Panc1 (cell line): ENCODE measurements at places on chromosomes 16 and 17. TPM values are rescaled to one million over a fixed set of nuclear protein-coding genes. Genes with fewer than 3 reads are reported as not detected.

Gene B3GNT9
- total RNA-seq: 11.5 TPM

Gene GINS2
- total RNA-seq: 12.0 TPM

- H3K27ac ChIP-seq: peak overlapping the region; percentile 87
- H3K4me1 ChIP-seq: peaks cover 21% of the 10 kb centered on the region
- no peaks in the 10 kb centered on the region for H3K27me3 ChIP-seq
- H3K4me3 ChIP-seq: peak overlapping the region; percentile 67
- no peak for DNase-seq
Observed at GRCh38 chr17:81511804-81512561, 616 bp downstream of the ACTG1 start.

- no peaks in the 10 kb centered on the region for H3K27me3 ChIP-seq
- H3K27ac ChIP-seq: peak overlapping the region; percentile 77
- no peaks in the 10 kb centered on the region for H3K36me3 ChIP-seq
- H3K4me3 ChIP-seq: peak overlapping the region; percentile 63
- DNase-seq: no peak
Observed at GRCh38 chr16:74700116-74700437, 585 bp downstream of the MLKL start.

GRCh38 chr16:87703835-87704375 is 61.9 kb downstream of the KLHDC4 start:
- DNase-seq: no peak
- no peak overlapping the region for H3K27ac ChIP-seq
- H3K27me3 ChIP-seq: no peaks in the 10 kb centered on the region
- H3K4me1 ChIP-seq: no peaks in the 10 kb centered on the region
- no peaks in the 10 kb centered on the region for H3K36me3 ChIP-seq

DNA sequence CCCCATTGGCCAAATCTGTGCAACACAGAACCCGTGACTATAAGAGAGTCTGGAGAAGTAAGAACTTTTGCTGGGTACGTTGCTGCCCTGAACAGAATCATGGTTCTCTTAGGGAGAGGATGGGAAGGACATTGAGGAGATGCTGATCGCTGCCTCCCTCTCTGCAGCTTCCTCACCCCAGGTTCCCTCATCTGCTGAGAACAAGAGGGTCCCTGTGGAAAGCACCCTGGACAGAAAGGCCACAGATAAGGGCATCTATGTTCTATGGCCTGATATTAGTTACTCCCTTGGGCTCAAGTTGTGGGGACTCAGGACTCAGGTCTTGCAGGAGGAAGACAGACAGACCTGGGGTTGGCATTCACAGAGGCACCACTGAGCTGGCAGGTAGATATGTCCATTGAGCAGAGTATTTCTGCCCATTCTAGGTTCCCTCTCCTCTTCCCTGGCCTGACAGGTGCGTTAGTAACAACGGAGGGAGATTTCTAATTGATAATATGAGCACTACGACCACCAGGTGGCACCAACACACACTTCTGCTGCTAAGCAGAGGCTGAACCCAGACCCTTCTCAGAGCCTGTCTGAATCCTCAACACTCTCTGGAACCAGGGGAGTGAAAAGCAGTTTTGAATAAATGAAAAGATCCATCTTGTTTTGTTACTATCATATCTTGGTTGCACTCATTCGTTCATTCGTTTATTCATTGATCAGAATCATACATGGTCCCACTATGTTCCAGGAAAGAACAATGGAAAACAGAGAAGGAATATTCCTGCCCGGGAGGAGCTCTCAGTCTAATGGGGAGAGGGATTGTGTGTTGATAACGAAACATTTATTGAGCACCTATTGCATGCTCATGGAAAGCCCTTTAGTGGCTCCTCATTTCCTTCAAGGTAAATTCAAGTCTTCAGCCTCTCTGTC is 56.4 kb downstream of the SLC6A2 start:
- DNase-seq: peak; percentile 17
- no peaks in the 10 kb centered on the region for H3K4me1 ChIP-seq
- H3K36me3 ChIP-seq: no peaks in the 10 kb centered on the region

Gene TMEM170A
- total RNA-seq: 19.0 TPM

DNA sequence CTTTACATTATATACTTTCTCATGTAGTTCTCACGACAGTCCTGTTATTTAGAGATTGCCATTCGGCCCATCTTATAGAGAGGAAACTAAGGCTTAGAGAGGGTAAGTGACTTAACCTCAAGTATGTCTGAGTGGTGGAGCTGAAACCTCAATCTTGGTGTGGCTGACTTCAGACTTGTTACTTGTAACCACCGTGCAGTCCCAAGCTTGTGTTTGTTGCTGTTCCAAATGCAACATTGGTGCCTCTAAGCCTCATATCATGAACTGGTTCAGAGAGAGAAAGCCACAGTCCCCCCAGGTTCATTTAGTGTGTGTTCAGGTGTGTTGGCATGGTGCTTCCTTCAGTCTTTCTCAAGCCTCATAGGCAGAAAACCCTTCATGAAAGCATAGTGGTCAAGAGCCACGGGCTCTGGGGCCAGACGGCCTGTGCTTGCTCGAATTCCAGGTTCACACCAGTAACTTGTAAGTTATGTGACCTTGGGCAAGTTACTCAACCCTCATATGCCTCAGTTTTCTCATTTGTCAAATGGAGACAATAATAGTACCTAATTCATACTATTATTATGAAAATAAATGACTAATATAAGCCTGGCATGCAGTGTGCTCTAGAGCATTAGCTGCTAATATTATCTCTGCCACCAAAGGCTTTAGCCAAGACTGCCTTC is 39.9 kb downstream of the CDH1 start:
- no peak overlapping the region for H3K4me3 ChIP-seq
- no peaks in the 10 kb centered on the region for H3K36me3 ChIP-seq
- H3K4me1 ChIP-seq: peaks cover 3% of the 10 kb centered on the region; the same call in 1 of the 2 replicates
- H3K27me3 ChIP-seq: no peaks in the 10 kb centered on the region

- peaks cover 2% of the 10 kb centered on the region; the same call in 1 of the 2 replicates for H3K27me3 ChIP-seq
- no peak overlapping the region for H3K4me3 ChIP-seq
- H3K27ac ChIP-seq: no peak overlapping the region
- no peaks in the 10 kb centered on the region for H3K4me1 ChIP-seq
- no peak for DNase-seq
Observed at GRCh38 chr17:31428111-31428510, 36.6 kb downstream of the RAB11FIP4 start.

DNA sequence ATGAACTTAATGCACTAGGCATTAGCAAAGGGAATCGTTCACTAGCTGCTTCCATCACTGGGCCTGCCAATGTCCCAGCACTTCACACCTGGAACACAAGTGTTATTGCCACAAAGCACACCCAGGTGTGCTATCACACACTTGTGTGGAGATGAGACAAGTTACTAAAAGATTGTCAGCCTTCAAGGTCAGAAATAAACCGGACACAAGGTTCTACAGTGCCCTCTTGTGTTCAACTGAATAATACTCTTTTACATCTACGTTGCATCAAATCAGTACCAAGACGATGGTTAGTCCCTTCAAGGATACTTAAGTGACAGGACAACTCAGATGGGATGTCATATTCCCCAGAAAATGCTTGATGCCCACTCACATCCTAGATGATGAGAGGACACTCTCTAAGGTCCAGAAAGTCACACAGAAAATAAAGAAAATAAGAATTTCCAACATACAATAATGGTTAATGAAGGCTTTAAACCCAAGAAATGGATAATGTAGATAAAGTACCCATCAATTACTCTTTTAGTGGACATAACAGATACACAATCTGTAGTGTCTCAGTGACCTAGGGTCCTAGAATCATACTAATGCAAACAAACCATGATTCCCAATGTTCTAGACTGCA is 16.4 kb upstream of the GLG1 start:
- DNase-seq: no peak
- H3K4me3 ChIP-seq: no peak overlapping the region
- no peak overlapping the region for H3K27ac ChIP-seq
- no peaks in the 10 kb centered on the region for H3K27me3 ChIP-seq
- no peaks in the 10 kb centered on the region for H3K4me1 ChIP-seq

Gene MRM1
- 7.8 TPM for total RNA-seq

Gene RPGRIP1L
- total RNA-seq: 12.7 TPM

Gene PRSS21
- not detected for total RNA-seq

DNA sequence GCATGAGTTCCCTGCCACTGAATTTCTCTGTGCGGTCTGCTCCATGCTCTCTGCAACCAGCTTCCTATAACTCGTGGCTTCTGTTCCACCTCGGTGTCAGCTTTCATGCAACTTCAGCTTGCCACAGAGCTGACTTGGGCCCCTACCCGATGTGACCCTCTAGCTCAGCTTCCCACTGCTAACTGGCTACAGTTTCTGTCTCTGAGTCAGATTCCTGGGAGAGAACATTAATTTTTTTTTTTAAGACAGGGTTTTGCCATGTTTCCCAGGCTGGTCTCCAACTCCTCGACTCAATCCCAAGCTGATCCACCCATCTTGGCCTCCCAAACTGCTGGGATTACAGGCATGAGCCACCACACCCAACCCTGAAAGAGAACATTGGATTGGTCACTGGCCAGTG is 35.5 kb upstream of the PSMD7 start:
- H3K36me3 ChIP-seq: no peaks in the 10 kb centered on the region
- H3K27ac ChIP-seq: no peak overlapping the region
- H3K4me1 ChIP-seq: no peaks in the 10 kb centered on the region

DNA sequence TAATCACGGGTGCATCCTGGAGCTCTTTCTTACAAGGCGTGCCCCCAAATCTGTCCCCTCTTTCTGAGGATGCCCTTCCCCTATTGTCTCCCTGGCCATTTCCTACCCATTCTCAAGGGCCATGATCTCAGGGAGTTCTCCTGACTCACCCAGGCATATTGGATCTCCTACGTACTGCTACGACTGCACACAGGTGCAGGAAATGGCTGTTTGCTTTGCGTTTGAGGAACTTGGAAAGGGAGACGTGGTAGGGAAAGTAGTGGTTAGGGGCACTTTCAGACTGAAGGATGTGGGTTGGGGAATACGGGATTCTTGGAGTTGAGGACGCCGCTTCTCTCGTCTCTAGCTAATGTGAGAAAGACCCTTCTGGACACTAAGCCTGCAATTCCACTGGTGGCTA is 18.7 kb upstream of the MEOX1 start:
- H3K27ac ChIP-seq: no peak overlapping the region
- DNase-seq: no peak
- no peaks in the 10 kb centered on the region for H3K36me3 ChIP-seq
- H3K4me3 ChIP-seq: no peak overlapping the region

DNA sequence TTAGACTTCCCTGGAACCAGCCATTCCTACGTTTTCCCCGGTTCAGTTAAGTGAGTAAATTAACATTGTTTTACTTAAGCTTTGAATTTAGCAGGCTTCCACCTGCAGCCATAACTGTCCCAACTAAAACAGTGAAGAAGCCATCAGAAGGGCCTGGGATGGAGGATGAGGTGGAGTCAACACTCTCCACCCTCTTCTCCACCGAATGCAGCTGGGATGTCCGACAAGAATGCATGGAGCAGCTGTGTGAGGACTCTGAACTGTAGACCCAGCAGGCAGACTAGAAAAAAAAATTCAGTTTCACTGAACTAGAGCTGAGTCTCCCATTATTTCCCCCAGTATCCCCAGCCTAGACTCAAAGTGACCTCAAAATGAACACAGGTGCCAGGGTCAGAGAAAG is 114.8 kb downstream of the C16orf95 start:
- no peaks in the 10 kb centered on the region for H3K27me3 ChIP-seq
- DNase-seq: no peak
- H3K27ac ChIP-seq: no peak overlapping the region
- no peaks in the 10 kb centered on the region for H3K36me3 ChIP-seq
- H3K4me3 ChIP-seq: no peak overlapping the region

Gene SCARF1
- total RNA-seq: 6.6 TPM

DNA sequence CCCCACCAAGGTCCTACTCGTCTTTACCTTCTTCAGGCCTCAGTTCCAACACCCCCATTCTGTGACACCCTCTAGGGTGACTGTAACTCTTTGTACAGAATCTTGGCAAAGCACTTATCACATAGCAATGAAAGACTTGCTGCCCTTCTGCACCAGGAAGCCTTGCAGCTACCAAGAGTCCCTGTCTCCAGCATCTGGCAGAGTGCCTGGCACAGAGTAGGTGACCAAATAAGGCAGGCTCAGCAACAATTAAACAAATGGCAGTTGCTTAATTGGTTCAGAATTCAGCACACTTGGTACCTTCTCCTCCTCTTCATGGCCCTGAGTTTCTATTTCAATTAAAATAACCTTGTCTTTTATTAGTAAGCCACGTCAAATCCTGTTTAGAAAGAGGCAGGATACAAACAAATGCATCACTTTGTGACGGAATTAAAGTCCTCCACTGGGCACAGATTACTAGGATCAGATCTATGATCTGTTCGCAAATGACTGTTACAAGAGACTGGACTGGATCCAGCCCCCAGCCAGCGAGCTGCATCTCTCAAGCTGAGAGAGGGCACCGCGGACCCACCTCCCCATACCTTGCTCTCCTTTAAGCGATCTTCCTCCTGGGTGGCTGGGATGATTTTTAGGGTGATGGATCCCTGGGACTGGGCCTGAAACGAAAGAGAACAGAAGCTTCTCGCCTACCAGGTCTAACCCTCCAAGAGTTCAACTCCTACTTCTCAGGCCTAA is 9.4 kb downstream of the MPP3 start:
- no peaks in the 10 kb centered on the region for H3K36me3 ChIP-seq
- DNase-seq: no peak
- no peak overlapping the region for H3K4me3 ChIP-seq
- H3K27ac ChIP-seq: no peak overlapping the region
- no peaks in the 10 kb centered on the region for H3K4me1 ChIP-seq

DNA sequence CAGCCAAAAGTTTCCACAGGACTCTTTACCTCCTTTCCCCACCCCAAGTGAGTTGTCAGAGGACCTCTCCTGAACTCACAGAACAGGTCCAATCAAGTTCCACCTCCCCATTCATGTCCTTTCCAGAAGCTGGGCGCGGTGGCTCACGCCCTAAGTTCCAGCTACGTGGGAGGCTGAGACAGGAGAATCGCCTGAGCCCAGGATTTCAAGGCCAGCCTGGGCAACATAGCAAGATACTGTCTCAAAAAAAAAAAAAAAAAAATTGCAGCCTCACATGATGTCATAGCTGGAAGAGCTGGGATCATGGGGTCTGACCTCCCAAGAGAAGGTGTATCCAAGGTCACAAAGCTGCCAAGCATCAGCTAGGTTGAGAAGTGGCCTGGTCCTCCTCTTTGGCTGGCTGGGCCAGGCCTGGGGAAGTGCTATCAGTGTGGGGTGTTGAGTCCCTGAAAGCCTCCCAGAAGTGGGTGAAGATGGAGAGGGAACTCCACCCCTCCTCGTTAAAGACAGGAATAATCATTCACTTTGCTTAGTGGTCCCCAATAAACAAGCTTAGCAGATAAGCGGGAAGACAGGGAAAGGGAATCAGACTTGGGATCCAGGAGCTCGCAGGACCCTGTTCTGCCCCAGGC is 5.5 kb upstream of the MNT start:
- no peaks in the 10 kb centered on the region for H3K36me3 ChIP-seq
- DNase-seq: no peak
- no peaks in the 10 kb centered on the region for H3K4me1 ChIP-seq

DNA sequence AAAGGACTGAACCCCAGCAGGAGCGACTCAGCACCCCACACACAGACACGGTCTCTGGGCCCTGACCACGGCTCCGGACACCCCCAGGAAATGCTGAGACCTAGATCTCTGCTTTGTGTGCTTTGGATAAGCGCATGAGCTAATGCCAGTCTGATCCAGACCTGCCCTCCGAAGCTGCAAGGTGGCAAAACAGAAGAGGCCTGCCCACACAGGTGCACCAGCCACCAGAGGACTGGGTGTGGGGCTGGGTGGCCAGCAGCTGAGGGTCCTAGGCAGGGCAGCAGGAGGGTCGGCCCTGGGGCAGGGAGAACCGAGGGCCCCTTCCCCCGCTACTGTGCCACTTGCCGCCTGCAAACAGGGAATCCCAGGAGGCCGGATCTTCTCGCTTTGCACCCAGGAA is 30.7 kb upstream of the EIF1 start:
- H3K36me3 ChIP-seq: no peaks in the 10 kb centered on the region
- no peaks in the 10 kb centered on the region for H3K27me3 ChIP-seq
- DNase-seq: no peak
- peaks cover 13% of the 10 kb centered on the region; the same call in 1 of the 2 replicates for H3K4me1 ChIP-seq
